ENCODE measurements at places on chromosomes 1 and 21.

DNA sequence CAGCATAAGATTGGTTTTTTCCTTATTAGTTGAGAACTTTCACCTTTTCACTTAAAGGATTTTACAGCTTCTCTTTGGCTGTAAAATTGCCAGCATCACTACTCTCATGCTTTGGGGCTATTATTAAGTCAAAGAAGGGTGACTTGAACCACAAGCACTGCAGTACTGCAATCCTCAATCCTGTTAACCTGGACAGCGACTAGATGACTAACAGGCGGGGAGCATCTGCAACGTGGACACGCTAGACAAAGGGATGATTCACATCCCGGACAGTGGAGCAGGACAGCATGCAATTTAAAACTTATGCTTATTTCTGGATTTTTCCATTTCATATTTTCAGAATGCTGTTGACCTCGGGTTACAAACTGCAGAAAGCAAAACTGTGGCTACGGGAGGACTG lies 8.1 kb downstream of the ARV1 start:
- DNase-seq = peak; percentile 54

DNA sequence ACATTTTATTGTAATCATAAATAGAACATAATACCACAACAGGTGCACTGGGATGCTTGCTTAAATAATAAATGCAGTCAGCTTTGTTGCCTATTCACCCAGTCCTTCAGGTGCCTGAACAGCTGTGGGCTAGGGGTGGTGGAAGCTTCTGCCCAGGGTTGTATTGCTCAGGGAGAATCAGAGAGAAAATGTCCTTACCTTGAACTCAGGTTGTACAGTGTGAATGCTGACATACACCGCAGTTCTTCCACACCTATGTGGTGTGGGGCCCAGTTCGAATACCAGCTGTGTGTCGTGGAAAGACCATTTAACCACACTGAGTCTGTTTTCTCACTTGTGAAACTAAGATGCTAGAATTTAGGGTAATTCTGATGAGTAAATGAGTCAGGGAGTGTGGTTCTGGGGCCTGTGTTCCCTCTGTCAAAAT lies 115.7 kb upstream of the ATP1A1 start:
- DNase-seq = no peak

GRCh38 chr1:228272831-228273571 lies 65.2 kb downstream of the OBSCN start:
- no peak for DNase-seq

DNA sequence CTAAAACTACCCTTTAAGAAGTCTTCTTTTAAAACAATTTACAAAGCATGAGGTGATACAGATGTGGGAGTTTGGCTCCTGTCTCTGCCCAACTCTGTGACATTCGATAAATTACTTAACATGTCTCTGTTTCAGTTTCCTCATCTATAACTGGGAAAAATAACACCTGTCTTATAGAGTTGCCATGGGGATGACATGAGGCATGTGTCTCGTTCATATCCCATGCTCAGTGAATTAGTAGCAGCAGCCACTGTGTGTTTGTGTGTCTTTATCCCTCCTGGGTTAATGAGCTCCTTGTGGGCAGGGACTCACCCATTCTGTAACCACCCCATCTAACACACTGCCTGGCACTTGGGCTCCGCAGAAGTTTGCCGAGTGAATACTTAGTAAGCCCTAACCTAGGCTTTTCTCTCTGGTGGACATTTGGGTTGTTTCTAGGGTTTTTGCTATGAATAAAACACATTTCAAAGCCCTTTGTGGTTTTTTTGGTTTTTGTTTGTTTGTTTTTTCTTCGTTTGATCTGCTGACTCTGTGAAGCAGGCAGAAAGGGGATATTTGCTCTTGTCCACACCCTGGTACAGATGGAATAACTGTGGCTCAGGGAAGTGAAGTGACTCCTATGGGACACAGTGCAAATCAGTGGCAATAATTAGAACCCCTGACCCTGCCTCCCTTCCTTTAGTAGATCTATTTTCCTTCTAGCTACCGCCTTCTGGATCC lies 797 bp upstream of the KCNJ9 start:
- no peak for DNase-seq

DNA sequence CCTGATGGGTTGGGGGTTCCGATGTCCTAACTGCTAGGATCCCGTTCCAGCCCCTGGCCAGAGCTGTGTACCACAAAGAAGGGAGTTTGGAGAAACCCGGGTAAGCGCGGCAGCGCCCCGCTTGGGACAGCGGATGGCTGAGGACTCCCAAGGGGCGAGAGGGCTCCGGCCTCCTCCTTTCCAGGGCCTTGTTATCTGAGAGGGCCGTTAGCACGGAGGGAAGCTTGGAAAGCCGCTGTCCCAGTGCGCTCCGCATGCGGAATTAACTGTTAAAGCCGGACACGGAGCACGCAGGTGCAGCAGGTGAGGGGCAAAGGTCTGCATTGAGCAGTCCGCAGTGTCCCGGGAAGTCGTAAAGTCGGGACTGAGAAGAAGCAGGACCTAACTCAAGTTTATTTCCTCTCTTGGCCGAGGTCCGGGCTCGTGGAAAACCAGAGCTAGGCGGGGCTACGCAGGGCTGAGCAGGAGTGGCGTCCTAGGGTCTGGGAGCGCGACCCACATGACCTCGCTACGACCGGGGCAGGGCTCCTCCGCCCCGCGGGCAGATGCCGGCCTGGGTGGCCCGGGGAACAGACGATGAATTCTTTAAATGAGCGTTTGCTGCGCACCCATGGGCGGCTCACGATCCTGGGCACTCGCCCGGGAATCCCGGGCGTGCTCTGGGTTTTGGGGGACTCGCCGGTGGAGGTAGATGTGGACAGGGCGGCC lies 4.5 kb downstream of the LHX4 start:
- peak; percentile 37 for DNase-seq

DNA sequence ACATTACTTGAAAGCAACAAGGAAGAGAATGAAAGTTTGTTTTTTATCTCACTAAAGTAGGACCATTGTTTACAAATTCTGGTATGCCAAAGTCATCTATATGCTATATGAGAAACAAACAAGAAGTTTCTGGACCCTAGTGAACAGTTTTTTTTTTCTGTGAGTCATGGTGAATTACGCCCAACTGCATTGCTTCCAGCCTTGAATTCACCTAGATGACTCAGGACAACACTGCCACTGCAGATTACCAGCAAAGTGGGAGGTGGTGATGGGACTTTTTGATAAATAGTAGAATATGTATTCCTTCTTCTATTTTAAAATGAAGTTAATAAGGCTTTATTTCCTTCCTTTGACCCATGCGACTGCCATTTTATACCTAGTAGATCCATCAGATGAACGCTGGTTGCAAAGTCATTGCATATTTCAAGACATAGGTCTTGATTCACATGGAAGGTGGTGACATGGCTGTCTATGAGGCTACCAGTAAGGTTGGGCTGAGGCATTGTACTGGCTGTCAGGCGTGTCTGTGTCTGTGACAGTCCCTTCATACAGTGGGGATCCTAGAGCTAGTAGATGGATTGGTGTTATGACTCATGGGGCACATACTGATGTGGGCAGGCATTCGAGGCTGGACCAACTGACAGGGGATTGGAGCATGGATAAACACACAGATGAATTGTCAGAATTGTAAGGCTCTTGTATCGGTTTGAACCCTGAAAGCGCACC lies 49.1 kb upstream of the APOBEC4 start:
- peak; percentile 1 for DNase-seq

DNA sequence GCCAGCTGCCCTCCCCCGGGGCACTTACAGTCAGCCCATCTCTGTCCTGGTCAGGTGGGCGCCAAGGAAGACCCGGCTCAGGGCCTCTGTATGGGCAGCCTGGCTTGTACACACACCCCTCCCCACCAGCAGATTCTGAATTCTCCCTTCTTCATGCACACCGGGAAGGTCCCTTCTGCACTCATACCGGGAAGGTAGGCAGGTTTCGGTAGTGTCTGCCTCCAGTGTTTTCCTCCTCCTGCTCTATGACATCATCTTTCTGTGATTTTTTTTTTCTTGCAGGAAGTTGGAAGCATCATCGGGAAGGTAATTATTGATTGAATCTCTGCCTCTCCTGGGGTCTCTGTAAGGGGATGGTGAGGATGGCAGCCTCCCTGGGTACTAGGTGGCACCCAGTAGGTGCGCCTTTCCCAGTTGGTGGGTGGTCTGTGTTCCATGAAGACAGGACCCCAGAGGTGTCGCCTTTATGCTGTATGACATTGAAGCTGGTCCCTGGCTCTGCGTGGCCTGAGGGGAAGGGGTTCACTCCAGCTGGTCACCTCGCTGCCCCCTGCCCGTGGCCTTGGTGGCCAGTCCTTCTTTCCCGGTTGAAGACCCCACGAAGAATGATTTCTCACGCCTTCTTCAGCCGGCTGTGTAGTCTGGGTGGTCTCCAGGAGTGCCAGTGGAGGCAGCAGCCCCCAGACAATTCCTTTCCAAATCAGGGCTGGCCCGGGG lies 82.1 kb upstream of the COL6A1 start:
- no peak for DNase-seq

- DNase-seq = no peak
These were observed 16.4 kb upstream of the CHODL start for GRCh38 chr21:18228060-18228739.

DNA sequence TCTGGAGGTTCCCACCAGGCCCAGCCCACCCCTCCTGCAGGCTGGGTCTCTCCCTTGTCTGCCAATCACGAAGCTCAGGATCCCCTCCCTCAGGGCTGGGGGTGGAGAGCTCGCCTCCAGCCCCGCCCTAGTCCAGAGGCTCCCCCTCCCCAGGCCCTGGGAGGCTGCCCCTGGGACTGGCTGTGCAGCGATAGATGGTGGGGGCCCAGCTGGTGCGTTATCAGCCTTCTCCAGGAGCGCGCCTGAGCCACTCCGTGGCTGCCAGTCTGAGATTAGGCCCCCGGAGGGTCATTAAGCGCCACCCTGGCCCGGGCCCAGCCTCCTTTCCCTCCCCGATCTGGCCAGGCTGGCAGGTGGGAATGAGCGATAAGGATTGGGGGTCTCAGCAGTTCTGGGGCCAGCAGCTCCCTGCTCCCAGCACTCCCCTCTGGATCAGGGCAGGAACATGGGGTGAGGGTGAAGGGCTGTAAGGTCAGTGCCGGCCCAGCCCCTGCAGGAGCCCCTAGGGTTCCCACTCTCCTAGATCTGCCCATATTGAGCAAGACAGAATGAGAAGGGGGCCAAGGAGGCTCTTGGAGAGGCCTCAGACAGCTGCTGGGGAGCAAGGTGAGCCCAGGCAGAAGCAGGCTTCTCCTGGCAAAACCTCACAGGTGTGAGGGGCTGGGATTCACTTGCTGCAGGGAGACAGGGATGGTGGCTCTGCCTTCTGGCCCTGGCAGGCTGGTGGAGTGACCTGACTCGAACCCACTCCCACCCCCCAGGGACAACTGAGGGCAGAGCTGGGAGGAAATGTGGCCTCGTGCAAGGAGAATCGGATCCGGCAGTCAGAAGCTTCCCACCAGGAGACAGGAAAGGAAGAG lies 8.5 kb downstream of the PDZK1IP1 start:
- no peak for DNase-seq

- DNase-seq = no peak
These were observed 29.5 kb downstream of the TFF3 start for GRCh38 chr21:42285569-42286245.

DNA sequence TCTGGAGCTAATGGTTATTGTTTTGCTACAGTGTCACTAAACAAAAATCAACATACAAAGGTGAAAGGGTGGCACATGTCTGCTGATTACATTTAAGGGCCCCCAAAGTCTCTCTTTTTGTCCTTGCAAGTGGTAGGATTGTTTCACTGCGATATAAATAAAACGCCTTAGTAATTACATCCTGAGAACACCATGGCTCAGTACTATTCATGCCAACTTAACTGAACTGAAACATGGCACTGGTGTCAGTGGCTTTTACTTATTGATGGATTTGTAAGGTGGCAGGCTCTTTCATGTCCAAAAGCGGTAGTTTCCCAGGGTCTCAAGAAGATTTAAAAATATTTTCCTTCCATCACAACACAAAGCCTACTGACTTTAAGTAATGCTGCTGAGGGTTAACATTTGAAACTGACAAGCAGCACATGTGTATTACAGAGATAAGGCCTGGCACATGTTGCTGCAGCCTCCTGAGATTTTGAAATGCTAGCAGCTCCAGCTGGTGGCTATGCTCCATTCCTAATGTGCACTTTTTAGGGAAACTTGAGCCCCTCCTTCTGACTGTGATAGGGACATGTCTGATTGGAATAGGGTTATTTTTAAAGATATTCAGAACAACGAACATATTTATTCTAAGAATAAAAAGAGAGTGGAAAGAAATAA lies 86.8 kb downstream of the ATP1B1 start:
- DNase-seq = no peak

GRCh38 chr1:91846007-91846638 lies 39.8 kb downstream of the TGFBR3 start:
- DNase-seq = no peak

DNA sequence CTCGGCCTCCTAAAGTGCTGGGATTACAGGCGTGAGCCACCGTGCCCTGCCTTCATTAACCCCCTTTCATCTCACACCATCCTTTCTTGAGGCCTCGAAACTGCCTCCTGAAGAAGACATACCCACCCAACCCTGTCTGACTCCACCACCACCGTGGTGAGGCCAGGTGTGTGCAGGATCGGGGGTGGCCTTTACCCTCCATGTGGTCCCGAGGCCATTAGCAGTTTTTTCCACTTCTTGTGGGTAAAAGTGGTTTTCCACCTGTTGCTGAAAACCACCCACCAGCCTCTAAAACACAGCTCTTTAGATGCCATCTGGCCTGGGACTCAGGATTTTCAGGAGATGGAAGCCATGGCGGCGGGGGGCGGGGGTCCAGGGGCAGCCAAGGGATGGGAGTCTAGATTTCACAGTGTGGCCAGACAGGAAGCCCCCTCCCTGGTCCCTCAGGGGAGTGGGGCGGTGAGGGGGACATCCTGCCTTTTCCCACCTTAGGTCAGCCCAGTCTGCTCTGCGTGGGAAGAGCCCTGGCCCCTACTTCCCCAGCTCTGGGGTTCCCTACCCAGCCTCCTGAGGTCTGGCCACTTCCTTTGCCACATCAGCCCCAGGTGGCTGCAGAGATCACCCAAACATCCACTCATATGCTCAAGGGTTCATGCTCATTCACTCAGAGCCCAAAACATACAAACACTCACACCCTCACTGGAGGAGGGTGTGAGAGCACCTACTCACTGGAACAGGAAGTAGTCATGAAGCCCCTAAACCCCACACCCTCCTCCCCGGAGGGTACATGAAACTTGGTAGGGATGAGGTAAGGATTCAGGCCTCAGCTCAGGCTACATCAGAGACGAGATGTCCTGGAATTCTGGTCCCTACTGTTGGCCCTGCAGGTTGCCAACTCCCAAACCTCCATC lies 2.3 kb downstream of the FGR start:
- DNase-seq = no peak

GRCh38 chr1:217139513-217139912 lies 416.3 kb upstream of the ESRRG start:
- DNase-seq = no peak

DNA sequence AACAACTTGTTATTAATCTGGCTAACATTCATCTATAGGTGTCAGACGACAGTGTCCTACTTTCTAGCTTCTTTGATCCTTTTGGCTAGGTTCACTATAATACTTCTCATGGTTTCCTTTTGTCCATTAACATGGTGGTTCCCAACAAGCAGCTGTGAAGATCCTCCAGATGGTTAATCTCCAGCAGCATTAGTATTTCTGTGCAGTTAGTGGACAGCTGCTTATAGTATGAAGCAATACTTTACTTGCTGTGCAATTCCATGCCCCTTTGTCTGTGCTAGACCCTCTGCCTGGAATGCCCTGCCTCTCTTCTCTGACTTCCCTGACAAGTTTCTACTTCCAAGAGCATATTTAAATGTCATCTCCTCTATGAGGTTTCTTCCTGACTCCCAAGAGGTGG lies 41.7 kb upstream of the ARHGAP29 start:
- DNase-seq = no peak

Data from trophoblast cell (in vitro differentiated cells and primary cell).